ENCODE measurements at places on chromosomes 4 and X.
A peak's percentile ranks its signal among the peaks of the same experiment; 100 is the strongest.

DNA sequence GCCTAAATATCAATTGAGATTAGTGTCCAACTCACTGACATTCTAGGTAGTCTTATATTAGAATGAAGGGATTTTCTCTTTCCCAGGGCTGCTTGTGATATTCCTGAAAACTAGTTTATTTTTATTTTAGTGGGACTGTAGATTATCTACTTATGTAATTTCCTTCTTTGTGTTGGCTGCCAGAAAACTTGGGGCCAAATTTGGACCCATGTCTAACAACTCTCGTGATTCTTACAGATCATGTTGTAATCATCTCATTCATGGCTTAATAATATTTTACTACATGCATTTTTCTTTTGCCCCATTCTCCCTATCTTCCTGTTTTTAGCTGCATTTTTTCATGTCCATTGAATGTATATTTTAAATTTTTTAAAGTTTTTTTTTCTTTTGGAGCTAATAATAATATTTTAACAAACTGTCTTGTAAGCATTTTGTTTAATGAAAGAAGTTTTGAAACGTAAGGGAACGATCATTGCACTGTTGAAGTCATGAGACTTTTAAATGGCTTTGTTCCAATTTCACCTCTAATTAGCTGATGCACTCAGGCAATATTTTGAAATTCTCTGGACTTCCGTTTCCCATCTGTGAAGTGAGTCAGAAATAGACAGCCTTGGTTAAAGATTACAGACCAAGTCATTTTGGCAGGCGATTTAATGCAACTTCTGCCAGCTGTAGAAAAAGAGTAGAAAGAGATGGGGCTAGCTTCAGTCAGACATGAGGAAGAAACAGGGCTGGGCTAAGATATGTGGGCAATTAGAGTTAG lies 14.3 kb upstream of the TDO2 start:
- H3K4me1 ChIP-seq, result no peaks in the 10 kb centered on the region
- no peak overlapping the region for H3K27ac ChIP-seq
- no peaks in the 10 kb centered on the region for H3K27me3 ChIP-seq
- no peaks in the 10 kb centered on the region for H3K36me3 ChIP-seq
- DNase-seq, result peak; percentile 89
- H3K4me3 ChIP-seq, result no peak overlapping the region

DNA sequence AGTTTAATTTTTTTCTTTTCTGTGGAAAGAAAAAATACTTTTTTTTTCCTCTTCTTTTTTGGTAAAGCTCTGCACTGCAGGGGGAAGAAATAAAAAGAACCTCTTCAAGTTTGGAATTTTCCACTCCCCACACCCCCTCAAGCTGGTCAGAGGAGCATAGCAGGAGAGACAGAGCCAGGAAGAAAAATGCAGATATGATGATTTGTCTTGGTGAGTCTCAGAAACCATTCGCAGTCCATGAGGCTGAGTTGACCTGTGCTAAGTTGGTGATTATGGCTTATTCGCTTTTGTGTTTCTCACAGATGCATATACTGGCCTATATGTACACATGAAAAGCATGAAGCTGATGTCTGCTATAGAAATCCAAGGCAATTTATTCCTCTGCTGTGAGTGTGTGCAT lies 205.9 kb downstream of the LDB2 start:
- peaks cover 17% of the 10 kb centered on the region for H3K4me1 ChIP-seq
- H3K36me3 ChIP-seq, result 0 out of 2 replicates have a peak, but pooled peaks cover 2% of the 10 kb centered on the region
- H3K27me3 ChIP-seq, result no peaks in the 10 kb centered on the region
- DNase-seq, result peak; percentile 61
- no peak overlapping the region for H3K4me3 ChIP-seq

GRCh38 chr4:158099686-158100085 lies 73.1 kb downstream of the GASK1B start:
- H3K27ac ChIP-seq, result no peak overlapping the region
- H3K36me3 ChIP-seq, result no peaks in the 10 kb centered on the region
- no peak overlapping the region for H3K4me3 ChIP-seq

- no peak overlapping the region for H3K27ac ChIP-seq
- H3K27me3 ChIP-seq, result peaks cover 56% of the 10 kb centered on the region
- H3K4me3 ChIP-seq, result peak overlapping the region; percentile 1
- no peak for DNase-seq
- H3K36me3 ChIP-seq, result no peaks in the 10 kb centered on the region
- H3K4me1 ChIP-seq, result no peaks in the 10 kb centered on the region
Observed at GRCh38 chrX:71910986-71911730, 513 bp downstream of the NHSL2 start.

DNA sequence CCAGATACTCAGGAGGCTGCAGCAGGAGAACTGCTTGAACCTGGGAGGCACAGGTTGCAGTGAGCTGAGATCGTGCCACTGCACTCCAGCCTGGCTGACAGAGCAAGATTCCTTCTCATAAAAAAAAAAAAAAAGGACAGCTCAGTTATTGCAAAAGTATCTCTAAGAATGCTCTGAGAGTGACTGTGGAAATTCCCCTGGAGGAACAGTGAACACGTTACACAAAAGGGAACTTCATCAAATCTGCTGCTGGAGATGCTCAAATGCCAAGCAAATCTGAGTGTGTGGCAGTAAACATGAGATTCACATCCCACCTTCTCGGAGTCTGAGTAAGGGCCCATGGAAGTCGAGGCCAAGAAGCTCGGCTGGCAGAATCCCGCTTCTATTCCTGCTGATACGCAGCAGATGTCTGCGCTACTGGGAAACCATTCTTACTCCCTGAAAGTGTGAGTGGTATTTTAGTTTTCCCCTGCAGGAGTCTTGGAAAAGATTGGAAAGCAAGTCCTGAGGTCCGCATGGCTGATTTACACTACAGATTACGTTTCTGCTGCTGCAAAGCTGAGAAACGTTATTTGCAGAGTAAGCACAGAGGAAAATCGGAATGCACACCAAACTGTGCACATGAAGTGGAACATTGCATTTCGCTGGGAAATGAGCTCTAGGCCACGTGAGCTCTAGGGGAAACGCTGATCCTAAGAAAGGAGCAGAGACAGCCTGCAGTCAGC lies 162.9 kb downstream of the NSUN7 start:
- no peak overlapping the region for H3K27ac ChIP-seq
- H3K36me3 ChIP-seq, result no peaks in the 10 kb centered on the region
- DNase-seq, result peak; percentile 71
- H3K4me1 ChIP-seq, result peaks cover 26% of the 10 kb centered on the region
- H3K4me3 ChIP-seq, result no peak overlapping the region

- no peaks in the 10 kb centered on the region for H3K4me1 ChIP-seq
- no peak for DNase-seq
- H3K27me3 ChIP-seq, result no peaks in the 10 kb centered on the region
- H3K36me3 ChIP-seq, result no peaks in the 10 kb centered on the region
Observed at GRCh38 chrX:7228226-7228625, 80.3 kb upstream of the PUDP start.

DNA sequence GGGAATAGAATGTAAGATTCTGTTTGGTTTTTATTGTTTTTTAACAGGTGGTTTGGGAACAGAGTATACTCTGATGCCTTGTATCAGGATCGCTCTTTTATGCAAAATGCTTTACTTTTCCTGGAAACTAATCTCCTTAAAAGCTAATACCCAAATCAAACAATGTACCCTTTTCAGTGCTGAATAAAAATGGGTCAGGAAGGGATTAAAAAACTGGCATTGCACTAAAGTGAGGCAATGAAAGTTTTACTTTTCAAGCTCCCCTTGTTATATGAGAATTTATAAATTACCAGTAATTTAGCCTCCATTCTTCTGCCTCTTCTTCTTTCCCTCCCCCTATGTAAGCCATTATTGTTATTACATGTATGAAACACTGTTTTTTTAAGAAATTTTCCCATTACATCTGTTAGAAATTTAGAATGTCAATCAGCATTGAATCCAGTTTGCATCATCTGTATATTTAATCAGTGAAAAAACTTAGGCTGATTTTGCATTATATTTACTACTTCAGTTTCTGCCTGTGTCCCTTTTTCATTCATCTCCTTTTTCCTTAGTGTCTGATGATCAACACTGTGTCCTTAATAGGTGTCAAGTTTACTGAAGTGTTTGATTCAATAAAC lies 89.7 kb upstream of the NPNT start:
- DNase-seq, result no peak
- no peak overlapping the region for H3K27ac ChIP-seq
- H3K27me3 ChIP-seq, result no peaks in the 10 kb centered on the region
- no peaks in the 10 kb centered on the region for H3K4me1 ChIP-seq
- H3K36me3 ChIP-seq, result no peaks in the 10 kb centered on the region

GRCh38 chr4:17809667-17810066 lies 890 bp downstream of the DCAF16 start:
- H3K4me3 ChIP-seq, result peak overlapping the region; percentile 82
- H3K4me1 ChIP-seq, result peaks cover 2% of the 10 kb centered on the region
- DNase-seq, result no peak
- no peaks in the 10 kb centered on the region for H3K27me3 ChIP-seq

DNA sequence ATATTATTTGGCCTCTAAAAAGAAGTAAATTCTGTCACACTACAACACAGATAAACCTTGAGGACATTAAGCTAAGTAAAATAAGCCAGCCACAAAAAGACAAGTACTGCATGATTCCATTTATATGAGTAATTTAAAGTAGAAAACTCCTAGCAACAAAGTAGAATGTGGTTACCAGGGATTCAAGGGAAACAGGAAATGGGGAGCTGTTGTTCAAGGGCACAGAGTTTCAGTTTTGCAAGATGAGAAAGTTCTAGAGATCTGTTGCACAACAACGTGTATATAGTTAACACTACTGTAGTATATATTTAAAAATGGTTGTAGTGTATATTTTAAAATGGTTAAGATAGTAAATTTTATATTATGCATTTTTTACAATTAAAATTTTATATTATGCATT lies 25.4 kb downstream of the SEC31A start:
- H3K27ac ChIP-seq, result no peak overlapping the region
- H3K4me3 ChIP-seq, result no peak overlapping the region
- H3K27me3 ChIP-seq, result no peaks in the 10 kb centered on the region
- peaks cover 2% of the 10 kb centered on the region for H3K4me1 ChIP-seq
- peak; percentile 95 for DNase-seq
- peaks cover 57% of the 10 kb centered on the region for H3K36me3 ChIP-seq

DNA sequence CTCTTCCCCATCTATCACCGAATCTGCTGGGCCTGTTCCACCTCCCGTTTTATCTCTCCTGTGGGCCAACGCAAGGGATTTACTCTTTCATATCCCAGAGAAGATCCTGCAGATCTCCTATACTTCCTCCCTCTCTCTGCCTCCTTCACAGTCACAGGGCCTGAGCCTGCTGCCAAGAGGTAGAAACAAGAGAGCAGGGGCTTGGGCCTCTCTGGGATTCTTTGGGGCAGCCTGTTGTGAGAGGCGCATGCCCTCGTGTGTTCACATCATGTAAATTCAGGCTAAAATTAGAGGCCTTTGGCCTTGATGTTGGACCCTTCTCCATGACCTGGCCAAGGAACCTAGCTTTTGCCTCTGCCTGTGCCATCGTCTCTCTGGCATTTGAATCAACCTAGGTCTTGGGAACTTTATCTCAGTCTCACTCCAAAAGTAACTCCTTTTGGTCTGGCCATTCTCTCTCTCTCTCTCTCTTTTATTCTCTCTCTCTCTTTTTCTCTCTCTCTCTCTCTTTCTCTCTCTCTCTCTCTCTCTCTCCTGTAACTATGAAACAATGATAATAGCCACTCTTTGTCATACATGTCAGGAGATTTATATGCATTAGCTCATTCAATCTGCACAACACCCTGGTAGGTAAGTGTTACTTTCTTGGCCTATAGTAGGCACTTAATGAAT lies 20.0 kb upstream of the EFNB1 start:
- no peaks in the 10 kb centered on the region for H3K36me3 ChIP-seq
- H3K27ac ChIP-seq, result no peak overlapping the region
- no peak for DNase-seq
- peaks cover 13% of the 10 kb centered on the region for H3K27me3 ChIP-seq

GRCh38 chr4:7816771-7817170 lies 122.9 kb downstream of the AFAP1 start:
- no peaks in the 10 kb centered on the region for H3K27me3 ChIP-seq
- H3K4me1 ChIP-seq, result peaks cover 39% of the 10 kb centered on the region
- DNase-seq, result no peak
- peaks cover 63% of the 10 kb centered on the region for H3K36me3 ChIP-seq
- H3K27ac ChIP-seq, result peak overlapping the region; percentile 18

GRCh38 chrX:139194571-139195280 lies 335.8 kb upstream of the F9 start:
- no peak for DNase-seq
- H3K27me3 ChIP-seq, result 0 out of 2 replicates have a peak, but pooled peaks cover 2% of the 10 kb centered on the region

DNA sequence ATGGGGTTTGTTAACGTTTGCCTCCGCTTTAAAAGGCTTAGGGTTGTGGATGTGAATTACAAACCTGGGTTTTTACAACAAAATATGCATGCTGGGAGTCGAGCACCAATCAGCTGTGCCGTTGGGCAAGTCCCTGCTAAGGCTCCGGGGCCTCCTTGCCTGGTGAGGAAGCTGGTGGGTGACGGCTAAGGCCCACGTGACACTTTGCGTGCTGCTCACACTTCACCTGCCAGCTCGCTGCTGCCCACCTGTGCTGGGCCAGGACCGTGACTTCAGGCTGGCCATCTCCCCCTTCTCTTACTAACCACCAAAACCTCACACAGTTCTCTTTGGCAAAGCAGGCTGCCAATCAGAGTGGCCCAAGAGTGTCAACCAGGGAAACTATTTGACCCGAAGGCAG lies 178.3 kb downstream of the AFAP1 start:
- H3K27me3 ChIP-seq, result no peaks in the 10 kb centered on the region
- no peak overlapping the region for H3K27ac ChIP-seq
- DNase-seq, result no peak

- H3K27me3 ChIP-seq, result no peaks in the 10 kb centered on the region
- no peak for DNase-seq
- no peak overlapping the region for H3K27ac ChIP-seq
- no peak overlapping the region for H3K4me3 ChIP-seq
Observed at GRCh38 chrX:111465669-111466068, 45.8 kb upstream of the SERTM2 start.

DNA sequence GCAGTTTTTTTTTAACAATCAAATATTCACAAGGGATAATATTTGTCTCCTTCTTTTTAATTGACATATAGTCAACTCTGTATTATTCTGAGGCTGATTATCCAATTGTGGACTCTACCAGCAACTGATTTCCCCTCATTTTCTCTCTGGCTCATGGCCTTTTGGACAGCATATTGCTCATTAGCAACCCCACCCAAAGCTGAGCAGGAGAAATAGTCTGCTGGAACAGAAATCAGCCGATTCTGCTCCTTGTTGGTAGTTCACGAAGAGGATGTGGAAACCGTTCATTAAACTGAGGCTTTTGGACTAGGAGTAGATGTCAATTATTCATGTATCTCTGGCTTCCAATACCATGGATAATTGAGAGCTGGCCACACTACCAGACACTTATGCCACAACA lies 428.4 kb upstream of the INTU start:
- DNase-seq, result no peak
- H3K36me3 ChIP-seq, result no peaks in the 10 kb centered on the region
- no peaks in the 10 kb centered on the region for H3K27me3 ChIP-seq

DNA sequence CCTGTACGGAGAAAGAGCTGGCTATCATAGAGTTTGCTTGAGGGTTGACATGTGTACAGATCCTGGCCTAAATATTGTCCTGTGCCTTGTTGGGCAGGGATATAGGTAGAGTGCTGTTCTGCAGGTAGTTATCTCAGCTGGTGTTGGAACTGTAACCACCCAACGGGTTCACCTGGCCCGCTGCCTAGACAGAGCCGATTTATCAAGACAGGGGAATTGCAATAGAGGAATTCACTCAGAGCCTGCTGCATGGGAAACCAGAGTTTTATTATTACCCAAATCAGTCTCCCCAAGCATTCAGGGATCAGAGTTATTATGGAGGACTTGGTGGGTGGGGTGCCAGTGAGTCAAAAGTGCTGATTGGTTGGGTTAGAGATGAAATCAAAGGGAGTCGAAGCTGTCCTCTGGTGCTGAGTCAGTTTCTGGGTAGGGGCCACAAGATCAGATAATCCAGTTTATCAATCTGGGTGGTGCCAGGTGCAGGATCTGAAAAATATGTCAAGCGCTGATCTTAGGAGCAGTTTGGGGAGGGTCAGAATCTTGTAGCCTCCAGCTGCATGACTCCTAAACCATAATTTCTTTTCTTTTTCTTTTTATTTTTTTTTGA lies 42.5 kb upstream of the XIAP start:
- no peak for DNase-seq
- no peaks in the 10 kb centered on the region for H3K27me3 ChIP-seq
- peaks cover 3% of the 10 kb centered on the region for H3K4me1 ChIP-seq
